ENCODE measurements at places on chromosomes 6 and 20.

GRCh38 chr6:25608558-25609174 is 43.3 kb upstream of the SCGN start:
- DNase-seq = no peak

DNA sequence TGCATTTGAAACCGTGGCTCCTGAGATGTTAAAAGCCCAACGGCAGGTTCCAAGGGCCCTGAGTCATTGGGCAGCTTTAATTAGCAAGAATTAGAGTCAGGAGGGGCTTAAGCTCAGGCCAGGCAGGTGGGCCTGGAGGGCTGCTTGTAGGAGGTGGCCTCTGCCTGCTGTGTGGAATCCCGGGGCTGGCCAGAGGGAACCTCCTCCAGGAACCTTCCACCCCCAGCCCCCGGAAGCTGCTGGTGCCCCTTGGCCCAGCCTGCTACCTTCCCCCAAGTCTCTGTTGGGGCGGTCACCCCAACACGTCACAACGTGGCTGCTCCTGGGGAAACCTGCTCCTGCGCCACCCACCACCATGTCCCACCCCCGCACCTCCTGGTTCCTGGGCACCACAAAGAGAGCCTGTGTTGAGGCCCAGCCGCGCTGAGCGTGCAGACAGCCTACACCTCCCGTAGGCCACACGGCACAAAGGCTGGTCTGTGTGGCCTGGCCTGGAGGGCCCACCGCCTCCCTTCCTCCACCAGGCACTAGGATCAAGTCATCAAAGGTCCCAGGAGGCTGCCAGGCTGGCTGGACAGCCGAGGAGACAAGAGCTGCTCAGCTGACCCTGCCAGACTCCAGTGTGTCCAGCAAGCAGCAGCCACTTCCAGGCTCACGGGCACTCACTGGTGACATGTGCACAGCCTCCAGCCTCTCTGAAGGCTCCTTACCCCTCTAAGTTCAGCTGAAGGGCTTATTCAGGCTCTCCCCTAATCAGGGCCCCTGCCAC is 86.3 kb downstream of the SNX5 start:
- no peak for DNase-seq

- DNase-seq = no peak
Observed at GRCh38 chr6:33426590-33427511, 7.0 kb downstream of the SYNGAP1 start.

DNA sequence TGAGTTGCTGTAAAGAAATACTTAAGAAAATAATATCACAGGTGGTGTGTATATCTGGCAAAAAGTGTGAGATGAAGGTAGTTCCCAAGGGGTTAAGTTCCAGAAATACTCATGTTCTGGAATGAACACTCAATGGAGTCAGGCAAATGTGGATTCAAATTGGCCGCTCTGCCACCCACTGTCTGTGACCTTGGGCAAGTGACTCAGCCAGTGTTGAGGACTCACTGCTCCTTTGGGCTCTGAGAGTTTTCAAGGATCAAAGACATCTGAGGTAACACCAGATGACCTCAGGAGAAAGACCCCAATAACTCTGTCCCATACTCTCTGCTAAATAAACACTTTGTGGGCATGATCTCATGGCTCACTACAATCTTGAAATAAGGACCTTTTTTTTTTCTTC is 59.2 kb upstream of the EYA2 start:
- DNase-seq = no peak
